ENCODE measurements at places on chromosomes 5 and 9.

- no peak for DNase-seq
Observed at GRCh38 chr5:77906806-77907205, 130.7 kb upstream of the TBCA start.

- DNase-seq, result no peak
Observed at GRCh38 chr5:71586052-71586940, 844 bp upstream of the MCCC2 start.

GRCh38 chr9:111898331-111899096, 1.9 kb downstream of the UGCG start:
- peak; percentile 44 for DNase-seq

DNA sequence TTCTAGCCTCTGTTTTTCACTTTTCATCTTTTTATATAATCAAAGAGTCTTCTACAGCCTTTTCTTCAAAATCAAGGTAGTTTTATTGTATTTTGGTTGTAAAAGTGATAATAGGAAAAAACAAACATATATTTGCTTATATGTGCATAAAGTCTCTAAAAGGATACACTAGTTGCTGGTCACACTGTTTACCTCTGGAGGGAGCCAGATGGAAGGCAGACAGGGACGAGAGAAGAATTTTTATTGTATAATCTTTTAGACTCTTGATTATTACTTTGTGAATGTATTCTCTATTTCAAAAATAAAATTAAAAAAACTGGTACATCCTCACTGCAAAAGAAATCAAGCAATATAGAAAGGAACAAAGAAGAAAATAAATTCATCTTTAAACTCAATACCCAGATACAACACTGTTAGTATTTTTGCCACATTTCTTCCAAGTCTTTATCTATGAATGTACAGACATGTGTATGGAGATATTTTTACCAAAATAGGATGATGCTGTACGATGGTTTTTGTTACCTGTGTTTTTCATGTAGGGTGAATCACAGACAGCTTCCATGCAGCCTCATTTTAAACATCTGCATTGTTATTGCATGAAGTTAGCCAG, 6.1 kb upstream of the RNF183 start:
- peak; percentile 65 for DNase-seq

GRCh38 chr5:40491644-40492043, 188.1 kb upstream of the PTGER4 start:
- DNase-seq, result no peak

- no peak for DNase-seq
Observed at GRCh38 chr9:109627042-109627441, 128.9 kb upstream of the PTPN3 start.

GRCh38 chr5:127820910-127821553, 117.8 kb downstream of the CCDC192 start:
- no peak for DNase-seq

- DNase-seq, result peak; percentile 88
Observed at GRCh38 chr5:36743891-36744772, 132.4 kb upstream of the NIPBL start.

DNA sequence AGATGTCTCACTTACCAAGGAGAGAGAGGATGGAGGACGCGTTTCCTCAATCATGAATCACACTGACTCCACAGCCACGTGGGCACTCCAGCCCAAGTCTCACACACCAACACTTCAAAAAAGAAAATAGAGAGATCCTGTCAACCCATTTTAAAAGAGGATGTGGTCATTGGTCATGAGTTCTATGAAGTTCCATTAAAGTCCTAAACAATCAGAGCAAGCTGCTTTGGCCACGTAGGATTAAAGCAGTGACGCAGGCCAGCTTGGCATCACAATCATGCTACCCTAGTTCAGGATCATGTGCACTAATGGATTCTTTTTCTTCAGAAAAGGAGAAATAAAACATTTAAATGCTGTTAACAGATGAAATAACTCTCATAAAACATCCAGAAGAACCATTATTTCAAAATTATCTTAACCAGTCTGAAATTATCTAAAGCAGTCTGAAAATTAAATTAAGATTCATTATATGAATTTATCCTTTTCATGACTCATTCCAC, 108.1 kb downstream of the SEMA5A start:
- DNase-seq, result peak; percentile 62

GRCh38 chr5:87354496-87354895, 58.2 kb downstream of the CCNH start:
- no peak for DNase-seq

DNA sequence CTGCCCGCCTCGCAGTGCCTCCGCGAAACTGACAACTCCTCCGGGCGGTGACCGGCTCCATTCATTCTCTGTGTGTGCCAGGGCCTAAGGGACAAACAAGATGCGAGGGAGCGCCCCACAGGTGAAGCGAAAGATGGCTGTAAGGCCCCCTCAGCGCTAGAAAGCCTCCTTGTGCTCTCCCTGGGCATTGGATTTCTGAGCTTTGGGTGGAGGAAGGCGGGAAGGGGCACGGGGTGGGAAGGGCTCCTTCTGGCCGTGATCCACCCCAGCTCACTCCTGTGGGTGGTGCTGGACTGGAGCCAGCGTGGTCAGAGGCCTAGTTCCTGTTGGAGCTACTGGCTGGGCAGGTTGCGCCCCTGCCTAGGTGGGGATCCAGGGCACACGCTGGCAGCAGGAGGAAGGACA, 943 bp downstream of the GALNT12 start:
- no peak for DNase-seq

- no peak for DNase-seq
Observed at GRCh38 chr5:66345281-66345680, 201.2 kb downstream of the SREK1 start.

DNA sequence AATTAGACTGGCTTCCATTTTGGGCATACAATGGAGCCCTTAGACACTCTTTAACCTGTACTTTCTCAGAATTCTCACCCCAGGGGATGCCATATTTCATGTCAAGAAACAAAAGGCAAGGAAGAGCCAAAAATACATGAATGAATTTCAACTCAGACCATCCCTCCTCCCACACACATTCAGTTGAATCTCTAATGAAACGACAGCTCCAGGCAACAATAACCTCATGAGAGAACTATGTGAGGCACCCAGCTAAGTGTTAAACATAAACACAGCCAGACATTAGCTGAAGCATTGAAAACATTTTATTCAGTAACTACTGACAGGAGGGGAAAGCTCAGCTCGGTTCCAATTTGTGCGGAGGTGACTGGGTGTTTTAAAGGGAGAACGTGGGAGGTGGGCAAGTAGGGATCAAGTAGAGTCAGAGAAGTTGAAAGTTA, 1359.1 kb upstream of the CDH9 start:
- peak; percentile 51 for DNase-seq

GRCh38 chr9:38641985-38642864, 21.8 kb upstream of the ANKRD18A start:
- peak; percentile 68 for DNase-seq

DNA sequence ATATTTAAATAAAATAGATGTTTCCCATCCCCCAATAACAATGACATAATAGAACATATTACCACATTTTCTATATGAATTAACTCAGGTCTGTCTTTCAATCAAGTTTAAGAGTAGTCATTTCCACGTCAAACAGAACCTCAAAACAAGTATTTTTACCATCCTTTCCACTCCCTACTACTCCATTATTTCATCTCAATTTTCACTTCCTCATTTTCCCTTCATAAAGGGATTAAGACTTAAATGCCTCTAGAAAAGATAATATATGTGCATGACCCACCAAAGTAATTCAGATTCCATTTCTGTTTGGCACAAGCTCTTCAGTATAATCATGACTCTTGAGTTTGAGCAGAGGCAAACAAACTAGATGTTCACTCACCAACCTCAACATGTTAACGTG, 40.4 kb downstream of the ELOVL7 start:
- DNase-seq, result no peak

DNA sequence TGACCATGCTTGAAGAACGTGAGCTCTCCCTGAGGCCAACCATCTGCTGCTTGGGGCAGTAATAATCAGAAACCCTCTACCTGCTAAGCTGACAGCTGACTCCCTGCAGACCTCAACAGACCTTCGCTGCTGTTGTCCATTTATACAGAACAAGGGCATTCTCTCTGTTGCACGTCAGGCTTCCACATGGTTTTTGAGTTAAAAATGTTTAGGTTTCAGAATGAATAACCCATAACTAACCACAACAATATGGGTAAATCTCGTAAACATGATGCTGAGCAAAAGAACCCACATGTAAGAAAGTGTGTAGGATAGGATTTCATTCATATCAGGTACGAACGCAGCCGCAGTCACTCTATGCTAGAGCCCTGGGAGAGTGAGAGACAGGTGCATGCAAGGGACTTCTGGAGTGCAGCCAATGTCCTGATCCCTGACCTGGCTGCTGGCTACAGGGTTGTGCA, 348.5 kb downstream of the MED10 start:
- DNase-seq, result no peak

DNA sequence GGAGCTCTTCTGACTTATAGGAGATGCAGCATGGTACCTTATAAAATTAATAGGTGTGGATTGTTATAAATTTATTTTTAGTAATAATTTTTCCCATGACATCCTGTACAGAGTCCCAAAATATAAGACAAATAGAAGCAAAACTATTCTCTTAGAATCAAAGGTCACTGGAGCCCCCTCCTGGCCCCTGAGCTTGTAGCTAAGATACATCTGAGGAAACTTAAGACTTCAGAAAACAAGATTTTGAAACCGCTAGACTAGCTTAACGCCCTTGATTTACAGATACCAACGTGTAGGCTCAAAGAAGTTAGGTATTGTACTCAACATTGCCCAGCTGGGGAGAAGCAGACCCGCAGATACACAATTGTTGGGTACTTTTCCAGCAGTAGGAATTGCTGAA, 45.7 kb upstream of the KCNN2 start:
- no peak for DNase-seq

DNA sequence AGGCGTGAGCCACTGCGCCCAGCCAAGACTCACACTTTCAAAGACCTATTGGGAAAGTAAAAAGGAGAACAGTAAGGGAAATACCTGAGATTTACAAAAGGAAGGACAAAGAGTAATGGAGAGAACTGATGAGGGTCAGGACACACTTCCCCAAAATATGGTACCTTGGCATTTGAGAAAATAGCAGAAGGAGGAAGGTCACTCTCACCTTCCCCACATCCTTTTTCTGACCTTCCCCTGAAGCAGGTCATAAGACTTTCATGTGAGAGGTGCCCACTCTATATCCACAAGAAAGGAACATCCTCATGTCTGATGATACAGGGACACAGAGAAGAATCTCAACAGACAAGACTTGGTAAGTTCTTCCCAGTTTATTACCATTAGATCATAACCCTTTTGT, 272.8 kb downstream of the FBXL17 start:
- DNase-seq, result no peak

Data from myocyte (in vitro differentiated cells).